ENCODE measurements at places on chromosomes 4 and X. TPM values are rescaled to one million over a fixed set of nuclear protein-coding genes. Genes with fewer than 3 reads are reported as not detected.
A peak's percentile ranks its signal among the peaks of the same experiment; 100 is the strongest.

GRCh38 chr4:55791666-55792065 is 27.9 kb upstream of the EXOC1L start:
- no peak for DNase-seq

DNA sequence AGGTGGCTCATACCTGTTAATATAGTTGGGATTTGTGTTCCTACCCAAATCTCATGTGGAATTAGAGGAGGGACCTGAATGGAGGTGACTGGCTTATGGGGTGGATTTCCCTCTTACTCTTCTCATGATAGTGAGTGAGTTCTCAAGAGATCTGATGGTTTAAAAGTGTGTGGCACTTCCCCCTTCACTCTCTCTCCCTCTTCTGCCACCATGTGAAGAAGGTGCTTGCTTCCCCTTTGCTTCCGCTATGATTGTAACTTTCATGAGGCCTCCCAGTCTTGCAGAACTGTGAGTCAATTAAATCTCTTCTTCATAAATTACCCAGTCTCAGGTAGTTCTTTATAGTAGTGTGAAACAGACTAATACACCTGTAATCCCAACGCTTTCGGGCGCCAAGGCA is 28.3 kb upstream of the WDR19 start:
- DNase-seq = no peak

DNA sequence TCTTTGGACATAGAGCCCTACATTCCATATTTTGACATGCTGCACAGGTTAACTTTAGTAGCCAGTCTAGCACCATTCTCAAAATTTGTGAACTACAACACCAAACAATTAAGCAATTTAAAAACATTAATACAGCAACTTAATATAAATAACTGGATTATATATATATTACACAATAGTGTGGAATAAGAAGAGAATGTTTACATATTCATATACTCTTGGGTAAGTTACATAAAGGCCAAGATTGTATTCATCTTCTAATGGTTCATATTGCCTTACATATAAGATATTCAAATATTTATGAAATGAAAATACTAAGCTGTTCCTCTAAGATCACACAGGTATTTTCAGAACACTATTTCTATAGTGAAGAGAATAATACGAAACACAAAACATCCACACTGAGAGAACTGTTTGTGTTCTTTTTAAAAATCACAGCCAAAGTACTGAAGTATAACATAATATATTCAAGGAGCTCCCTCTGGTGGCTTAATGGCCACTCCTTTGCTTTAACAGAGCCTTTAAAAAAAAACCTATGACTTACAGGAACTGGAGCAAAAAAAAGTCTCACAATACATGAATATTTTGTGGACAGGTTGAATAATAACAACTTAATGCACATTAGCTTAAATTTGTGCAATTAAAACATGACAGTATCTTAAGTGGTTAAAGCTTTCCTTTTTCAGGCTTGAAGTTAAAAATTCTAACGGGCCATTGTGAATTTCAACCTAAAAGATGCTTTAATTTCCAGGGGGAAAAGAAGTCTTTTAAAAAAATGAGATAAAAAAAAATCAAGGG is 46.2 kb downstream of the NEK1 start:
- no peak for DNase-seq

Gene FGF16
- total RNA-seq = not detected

GRCh38 chrX:135740681-135741149 is 27.3 kb downstream of the CT45A1 start:
- DNase-seq = no peak

DNA sequence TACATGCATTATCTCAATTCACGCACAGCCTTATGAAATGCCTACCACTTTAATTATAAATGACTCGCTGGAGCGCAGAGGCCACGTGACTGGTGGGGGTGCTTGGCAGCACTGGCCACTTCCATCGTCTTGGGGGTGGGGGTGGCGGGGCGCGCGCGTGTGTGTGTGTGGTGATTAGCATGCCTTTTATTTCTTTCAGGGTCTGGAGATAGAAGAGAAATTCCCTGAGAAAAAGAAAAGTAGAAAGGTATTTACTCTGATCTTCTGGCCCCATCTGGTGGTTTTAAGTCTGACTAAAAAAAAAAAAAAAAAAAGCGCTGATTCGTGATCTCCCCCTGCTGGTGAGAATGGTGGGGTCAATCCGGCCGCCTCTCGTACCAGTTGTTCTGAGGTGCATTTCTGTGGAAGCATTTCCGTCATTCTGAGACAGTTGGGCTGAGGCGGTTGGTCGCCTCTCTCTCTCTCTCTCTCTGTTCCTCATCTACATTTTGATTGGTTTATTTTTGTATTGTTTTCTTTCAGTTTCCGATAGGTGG is at the start of gene CCNB3:
TSS of gene CCNB3 (plus strand) at position 402 of the 536 bp plus-strand sequence. CDS start 80,399 bp downstream, outside the sequence.
- DNase-seq = peak; percentile 73
